ENCODE measurements at places on chromosomes 6 and 20. TPM values are rescaled to one million over a fixed set of nuclear protein-coding genes. Genes with fewer than 3 reads are reported as not detected.

Gene CLDN20
- total RNA-seq, result 0.23 TPM

GRCh38 chr6:158729906-158730540 lies 80.2 kb downstream of the SYTL3 start:
- DNase-seq, result no peak

DNA sequence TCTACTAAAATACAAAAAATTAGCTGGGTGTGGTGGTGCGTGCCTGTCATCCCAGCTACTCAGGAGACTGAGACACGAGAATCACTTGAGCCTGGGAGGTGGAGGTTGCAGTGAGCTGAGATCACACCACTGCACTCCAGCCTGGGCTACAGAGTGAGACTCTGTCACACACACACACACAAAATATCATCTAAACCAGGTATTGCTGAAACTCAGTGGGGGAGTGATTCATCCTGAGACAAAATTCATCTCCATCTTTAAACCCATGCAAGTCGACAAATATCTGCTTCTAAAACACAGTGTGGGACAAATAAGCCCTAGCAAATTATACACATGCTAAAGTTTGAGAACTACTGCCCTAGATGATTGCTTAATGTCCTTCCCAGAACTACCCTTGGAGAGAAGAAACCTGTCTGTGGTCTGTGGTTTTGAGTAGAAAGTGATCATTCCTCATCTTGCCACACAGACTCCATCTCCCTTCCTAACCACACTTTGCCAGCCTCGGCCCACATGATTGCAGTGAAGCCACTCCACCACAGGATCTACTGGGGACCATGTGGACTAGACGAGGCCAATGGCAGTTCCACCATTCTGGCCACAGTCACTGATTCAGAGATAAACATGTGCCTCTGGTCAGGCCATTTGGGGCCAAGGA lies 130.3 kb downstream of the OPRM1 start:
- DNase-seq, result no peak

- no peak for DNase-seq
Observed at GRCh38 chr6:82492134-82492533, 128.5 kb downstream of the TPBG start.

Gene CST1
- total RNA-seq, result 28.7 TPM

- no peak for DNase-seq
Observed at GRCh38 chr20:59144831-59145196, 18.8 kb upstream of the ZNF831 start.

DNA sequence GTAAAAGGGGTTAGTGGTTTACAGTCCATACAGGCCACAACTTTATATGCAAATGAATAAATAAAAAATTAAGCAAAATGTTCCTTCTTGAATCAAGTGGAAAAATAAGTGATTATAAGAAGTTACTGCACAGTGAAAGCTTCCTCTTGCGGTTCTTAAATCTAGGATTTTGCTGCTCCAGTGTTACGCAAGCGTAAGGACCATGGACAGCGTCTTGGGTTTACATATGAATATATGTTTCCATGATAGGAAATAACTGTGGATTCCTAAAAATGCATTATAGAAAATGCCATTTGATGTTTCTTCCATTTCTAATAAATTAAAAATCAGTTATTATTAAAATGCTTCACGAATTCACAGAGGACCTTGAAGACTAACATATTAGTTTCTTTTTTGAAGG lies 176.6 kb upstream of the POU3F2 start:
- DNase-seq, result no peak

Gene HTR1E
- 0.17 TPM for total RNA-seq

Gene HSPA12B
- 5.4 TPM for total RNA-seq

- no peak for DNase-seq
Observed at GRCh38 chr20:22720206-22720605, 135.8 kb upstream of the FOXA2 start.

Gene NFATC2
- 11.4 TPM for total RNA-seq

- no peak for DNase-seq
Observed at GRCh38 chr6:701215-701614, 8.3 kb upstream of the EXOC2 start.

- DNase-seq, result no peak
Observed at GRCh38 chr20:57384486-57384885, 6.7 kb upstream of the RBM38 start.

- DNase-seq, result no peak
Observed at GRCh38 chr6:5998236-5998635, 8.5 kb downstream of the NRN1 start.

- no peak for DNase-seq
Observed at GRCh38 chr6:21228411-21228810, 365.1 kb upstream of the SOX4 start.

- DNase-seq, result no peak
Observed at GRCh38 chr6:36516559-36516958, 30.7 kb downstream of the STK38 start.

DNA sequence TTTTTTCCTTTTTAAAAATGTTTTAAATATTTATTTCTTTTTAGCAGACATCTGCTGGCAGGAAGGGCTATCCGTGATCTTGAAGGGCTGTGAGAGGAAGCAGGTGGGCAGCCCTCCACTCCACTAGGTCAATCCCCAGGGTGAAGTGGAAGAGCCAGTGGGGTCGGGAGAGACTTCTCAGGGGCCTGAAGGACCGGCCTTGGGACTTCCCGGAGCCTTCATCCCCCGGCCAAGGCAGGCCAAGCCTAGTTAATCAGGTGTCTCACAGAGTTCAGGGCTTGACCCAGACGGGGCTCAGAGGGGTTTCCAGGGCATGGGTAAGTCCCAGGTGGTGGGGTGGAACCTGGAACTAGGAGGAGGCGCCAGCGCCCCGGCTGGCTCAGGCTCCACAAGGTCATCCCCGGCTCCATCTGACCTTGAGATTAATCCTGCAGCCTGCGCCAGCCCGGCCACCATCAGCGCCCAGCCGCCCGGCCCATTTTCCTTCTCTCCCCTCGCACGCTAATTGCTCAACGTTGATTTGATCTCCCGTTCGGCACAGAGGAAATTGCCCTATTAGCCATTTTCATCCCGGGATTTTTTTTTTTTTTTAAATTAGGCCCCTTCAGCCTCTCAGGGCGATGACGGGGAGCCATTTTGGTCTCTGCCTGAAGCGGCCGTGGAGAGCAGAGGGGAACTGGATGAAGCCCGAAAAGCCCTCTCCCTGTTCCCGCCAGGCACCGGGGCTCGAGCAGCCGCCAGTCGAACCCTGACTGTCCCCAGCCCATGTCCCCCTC lies 44.4 kb downstream of the MDFI start:
- no peak for DNase-seq

- no peak for DNase-seq
Observed at GRCh38 chr6:47414423-47415167, 63.0 kb upstream of the CD2AP start.

All from mucosa of gallbladder (tissue), 1 donor.